ENCODE measurements at places on chromosomes 4 and X.
A peak's percentile ranks its signal among the peaks of the same experiment; 100 is the strongest.

DNA sequence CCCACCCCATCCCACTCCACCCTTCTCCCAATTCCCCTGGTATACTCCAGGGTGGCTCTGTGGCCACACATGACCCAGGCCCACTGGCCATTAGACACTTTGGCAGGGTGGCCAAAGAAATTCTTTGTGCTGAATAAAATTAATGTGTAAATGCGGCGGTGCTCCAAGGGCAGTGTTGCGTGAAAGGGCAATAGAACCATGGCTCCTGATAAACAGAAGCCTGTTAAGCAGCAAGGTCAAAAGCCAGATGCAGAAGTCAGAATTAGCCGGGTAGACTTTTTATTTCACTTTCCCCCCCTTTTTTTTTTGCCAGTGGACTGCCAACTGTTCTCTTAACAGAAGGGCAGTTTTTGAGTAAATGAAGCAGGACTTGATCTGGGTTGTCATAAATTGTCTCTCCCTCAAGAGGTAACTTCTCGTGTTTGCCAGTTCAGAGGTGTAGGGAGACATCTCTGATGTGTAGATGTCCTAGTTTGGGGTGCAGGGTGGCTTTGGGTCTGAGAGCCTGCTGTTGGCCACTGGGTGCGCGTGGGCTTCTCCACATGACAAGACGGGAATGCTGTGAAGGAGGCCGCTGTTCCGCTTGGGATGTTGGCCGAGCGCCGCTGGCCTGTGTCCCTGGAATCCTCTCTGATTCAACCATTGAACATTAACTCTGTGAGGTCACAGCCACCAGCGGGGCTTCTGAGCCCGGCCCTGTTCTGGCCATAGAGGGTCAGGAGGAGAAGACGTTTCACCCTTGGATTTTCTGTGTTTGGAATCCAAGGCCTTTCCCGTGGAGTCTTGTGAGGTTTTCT, 139.5 kb downstream of the TBL1X start:
- no peak for DNase-seq

GRCh38 chr4:35151816-35152572, 1092.3 kb downstream of the ARAP2 start:
- no peak for DNase-seq

DNA sequence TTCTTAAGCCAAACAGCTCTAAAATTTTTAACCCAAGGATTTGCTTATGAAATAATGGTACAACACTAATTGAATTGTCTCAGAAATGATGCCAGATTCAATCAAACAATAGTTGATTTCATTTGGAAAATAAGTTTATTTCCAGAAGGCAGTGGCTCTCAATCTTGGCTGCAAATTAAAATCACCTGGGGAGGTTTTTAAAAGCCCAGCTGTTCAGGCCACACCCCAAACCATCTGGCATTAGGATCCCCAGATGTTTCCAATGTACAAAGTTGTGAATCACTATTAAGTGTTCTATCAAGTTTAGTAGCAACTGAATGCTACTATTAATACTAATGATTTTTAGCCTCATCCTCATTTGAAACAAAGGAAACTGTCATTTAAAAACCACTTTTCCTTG, 22.2 kb downstream of the TMEM184C start:
- no peak for DNase-seq

- no peak for DNase-seq
Observed at GRCh38 chr4:140704392-140704960, 51.7 kb downstream of the TBC1D9 start.

GRCh38 chr4:121597346-121597934, 99.3 kb downstream of the ANXA5 start:
- peak; percentile 10 for DNase-seq

GRCh38 chrX:125289920-125290319, 29.8 kb upstream of the TEX13C start:
- DNase-seq, result no peak

- DNase-seq, result no peak
Observed at GRCh38 chr4:28358606-28359005, 1498.0 kb downstream of the STIM2 start.

DNA sequence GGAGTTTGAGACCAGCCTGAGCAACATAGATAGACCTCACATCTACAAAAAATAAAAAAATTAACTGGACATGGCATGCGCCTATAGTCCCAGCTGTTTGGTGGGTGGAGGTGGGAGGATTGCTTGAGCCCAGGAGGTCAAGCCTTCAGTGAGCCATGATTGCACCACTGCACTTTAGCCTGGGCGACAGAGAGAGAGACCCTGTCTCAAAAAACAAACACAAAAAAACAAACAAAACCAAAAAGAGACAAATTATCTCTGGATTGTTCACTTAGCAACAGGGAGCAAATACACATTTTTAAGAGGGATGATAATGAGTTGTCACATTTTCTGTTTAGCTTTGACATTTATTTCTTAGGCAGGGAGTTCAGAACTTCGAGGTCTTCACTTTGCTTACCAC, 155.4 kb downstream of the CEP135 start:
- no peak for DNase-seq

- DNase-seq, result no peak
Observed at GRCh38 chrX:49627086-49627777, 28.4 kb downstream of the GAGE1 start.

GRCh38 chrX:150219374-150220185, 143.5 kb upstream of the MAMLD1 start:
- DNase-seq, result no peak

All from fibroblast of skin of left biceps (primary cell).